ENCODE measurements at places on chromosomes 7 and 10.

DNA sequence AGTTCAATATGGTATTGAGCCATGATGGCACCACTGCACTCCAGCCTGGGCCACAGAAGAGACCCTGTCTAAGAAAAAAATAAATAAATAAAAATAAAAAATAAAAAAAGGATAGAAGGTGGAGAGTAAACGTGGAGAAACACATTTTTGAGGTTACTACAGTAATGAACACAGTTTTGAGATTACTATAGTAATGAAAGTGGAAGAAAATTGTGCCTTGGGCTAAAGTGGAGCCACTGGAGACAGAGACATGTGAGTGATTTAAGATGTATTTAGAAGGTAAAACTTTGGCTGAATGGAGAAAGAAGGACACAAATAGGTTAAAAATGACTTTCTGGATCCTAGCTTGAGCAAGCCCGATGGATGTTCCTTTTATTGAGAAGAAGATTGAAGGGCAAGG, 76.8 kb downstream of the HGF start:
- no peak for DNase-seq

GRCh38 chr7:150442811-150443210, 7.6 kb upstream of the GIMAP8 start:
- no peak for DNase-seq

DNA sequence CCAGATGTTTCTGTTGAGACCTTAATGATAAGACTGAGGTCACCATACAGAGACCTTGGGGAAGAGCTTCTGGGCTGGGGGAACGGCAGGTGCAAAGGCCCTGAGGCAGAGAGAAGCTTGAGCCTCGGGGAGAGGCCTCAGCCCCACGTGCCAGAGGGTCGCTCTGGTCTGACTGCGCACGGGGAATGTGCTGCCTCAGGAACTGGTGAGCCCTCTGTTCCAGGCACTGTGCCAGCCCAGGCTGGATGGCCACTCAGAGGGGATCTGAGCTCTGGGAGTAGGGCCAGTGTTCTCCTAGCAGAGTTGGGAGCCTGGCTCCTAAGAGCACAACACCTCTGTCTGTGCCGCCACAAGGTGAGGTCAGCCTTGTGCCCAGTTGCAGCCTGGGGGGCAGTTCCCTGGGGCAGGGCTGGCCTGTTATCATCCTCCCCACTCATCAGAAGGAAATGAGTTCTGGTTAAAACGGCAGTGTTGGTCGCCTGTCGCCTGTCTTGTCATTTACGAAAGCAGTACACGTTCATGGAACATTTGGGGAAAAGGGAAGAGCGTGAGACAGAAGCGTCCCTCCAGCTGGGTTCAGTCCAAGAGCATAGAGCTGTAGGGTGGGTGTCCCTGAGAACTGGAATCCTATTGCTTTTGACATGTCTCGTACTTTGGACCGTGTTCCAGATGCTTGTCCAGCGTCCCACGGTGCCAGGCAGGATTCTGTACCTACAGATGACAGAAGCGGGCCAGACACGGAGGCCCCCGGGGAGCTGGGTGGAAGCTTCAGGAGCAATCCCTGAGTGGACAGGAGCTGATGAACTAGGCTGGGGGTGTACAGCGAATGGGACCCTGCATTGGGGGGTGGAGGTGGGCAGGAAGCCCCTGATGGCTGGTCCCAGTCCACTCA, 4.3 kb downstream of the TTYH3 start:
- DNase-seq: peak; percentile 82

GRCh38 chr7:74526780-74527179, 73.1 kb downstream of the GTF2IRD1 start:
- DNase-seq: no peak

Measured in NCI-H1092 treated with DMSO at 0.1 percent for 48 hours (cell line).